H4 (cell line): ENCODE measurements at places on chromosomes 5 and 9. TPM values are rescaled to one million over a fixed set of nuclear protein-coding genes. Genes with fewer than 3 reads are reported as not detected.

Gene TRAF1
- total RNA-seq, result 0.21 TPM in 2 replicates

Gene GFI1B
- total RNA-seq, result 0.10 TPM in 1 of 2 replicates, not detected in the other

Gene ADAMTS16
- 1.3 and 1.7 TPM in 2 replicates for total RNA-seq

Gene TSLP
- 0.99 and 1.1 TPM in 2 replicates for total RNA-seq

Gene CAMK4
- total RNA-seq, result 8.8 and 22.5 TPM in 2 replicates
